ENCODE measurements at places on chromosomes 2 and 18.

- DNase-seq, result no peak
Measured at GRCh38 chr2:36672199-36672598, 24.3 kb upstream of the VIT start.

DNA sequence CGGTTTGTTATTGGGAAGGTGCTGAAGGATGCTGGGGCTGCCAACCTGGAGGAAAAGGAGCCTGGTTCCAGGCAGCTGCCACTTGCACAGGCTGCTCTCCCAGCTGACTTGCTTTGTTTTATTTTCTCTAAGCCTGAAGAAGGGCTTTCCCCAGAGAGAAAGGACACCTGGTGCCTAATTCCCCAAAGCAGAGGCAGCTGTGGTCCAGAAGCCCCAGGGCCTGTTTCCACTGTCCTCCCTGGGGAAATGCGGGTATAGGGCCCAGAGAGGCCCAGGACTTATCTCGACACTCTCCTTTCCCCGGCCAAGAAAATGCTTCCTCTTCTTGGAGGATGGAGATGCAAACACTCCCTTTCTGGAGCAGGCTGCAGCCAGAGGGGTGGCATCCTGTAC, 30.1 kb downstream of the INO80C start:
- DNase-seq, result no peak

DNA sequence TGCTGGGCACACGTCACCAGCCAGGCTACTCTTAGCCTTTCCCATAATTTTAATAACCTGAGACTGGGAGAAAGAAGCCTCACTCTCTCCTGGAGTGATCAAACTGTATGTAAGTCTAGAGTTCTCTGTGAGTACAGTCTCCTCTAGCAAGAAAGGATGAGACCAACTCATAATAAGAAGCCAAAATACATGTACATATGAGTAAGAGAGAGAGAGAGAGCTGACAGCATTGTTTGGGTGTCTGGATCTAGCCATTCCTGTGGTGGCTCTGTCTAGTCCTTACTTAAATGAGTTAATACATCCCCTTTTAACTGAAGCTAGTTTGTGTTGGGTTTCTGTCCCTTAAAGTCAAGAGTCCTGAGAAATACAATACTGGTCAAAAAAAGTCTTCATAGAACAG, 26.0 kb upstream of the ANXA4 start:
- DNase-seq, result no peak

- no peak for DNase-seq
Measured at GRCh38 chr2:170587922-170588321, 127.2 kb upstream of the SP5 start.

GRCh38 chr2:8094526-8094925, 587.3 kb upstream of the ID2 start:
- no peak for DNase-seq

GRCh38 chr2:38380397-38381130, 3.5 kb upstream of the ATL2 start:
- DNase-seq, result no peak

GRCh38 chr2:212428681-212429478, 109.7 kb downstream of the ERBB4 start:
- DNase-seq, result no peak

DNA sequence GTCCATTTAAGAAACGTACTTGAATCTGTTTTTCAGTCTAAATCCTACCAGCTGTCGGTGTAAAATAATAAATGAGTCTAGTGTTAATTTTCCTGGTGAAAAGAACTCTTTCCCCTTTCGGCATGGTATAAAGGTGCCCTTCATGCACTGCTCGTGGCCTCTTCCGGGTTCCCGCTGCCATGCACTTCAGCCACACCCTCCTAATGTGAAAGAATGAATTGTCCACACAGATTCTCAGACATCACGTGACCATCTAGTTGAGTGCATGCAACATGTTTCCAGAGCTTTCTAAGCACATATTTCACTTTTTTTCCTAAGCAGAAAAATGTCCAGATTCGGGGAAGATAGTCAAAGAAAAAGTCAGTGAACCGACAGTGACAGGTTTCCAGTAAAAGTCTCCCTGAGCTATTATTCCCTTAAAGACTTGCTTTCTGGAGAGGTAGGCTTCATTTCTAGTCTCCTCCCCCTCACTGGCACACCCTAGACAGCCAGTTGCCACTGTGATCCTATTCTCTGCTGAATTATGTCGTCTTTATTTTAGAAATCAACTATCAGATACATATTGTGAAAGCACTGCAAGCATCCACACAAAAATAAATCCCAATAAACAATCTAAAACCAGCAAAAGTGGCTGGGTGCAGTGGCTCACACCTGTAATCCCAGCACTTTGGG, 65.9 kb upstream of the RPL31 start:
- DNase-seq, result no peak

- DNase-seq, result no peak
Measured at GRCh38 chr2:104840893-104841585, 12.9 kb upstream of the POU3F3 start.

All from stimulated activated CD4-positive, alpha-beta T cell treated with anti-CD3 and anti-CD28 coated beads, Interleukin-15, amount 100 ng/mL, for 1 hour (primary cell).